ENCODE measurements at places on chromosomes 2 and 18.
A peak's percentile ranks its signal among the peaks of the same experiment; 100 is the strongest.

- DNase-seq: no peak
Observed at GRCh38 chr18:29430416-29430815, 1253.5 kb upstream of the CDH2 start.

DNA sequence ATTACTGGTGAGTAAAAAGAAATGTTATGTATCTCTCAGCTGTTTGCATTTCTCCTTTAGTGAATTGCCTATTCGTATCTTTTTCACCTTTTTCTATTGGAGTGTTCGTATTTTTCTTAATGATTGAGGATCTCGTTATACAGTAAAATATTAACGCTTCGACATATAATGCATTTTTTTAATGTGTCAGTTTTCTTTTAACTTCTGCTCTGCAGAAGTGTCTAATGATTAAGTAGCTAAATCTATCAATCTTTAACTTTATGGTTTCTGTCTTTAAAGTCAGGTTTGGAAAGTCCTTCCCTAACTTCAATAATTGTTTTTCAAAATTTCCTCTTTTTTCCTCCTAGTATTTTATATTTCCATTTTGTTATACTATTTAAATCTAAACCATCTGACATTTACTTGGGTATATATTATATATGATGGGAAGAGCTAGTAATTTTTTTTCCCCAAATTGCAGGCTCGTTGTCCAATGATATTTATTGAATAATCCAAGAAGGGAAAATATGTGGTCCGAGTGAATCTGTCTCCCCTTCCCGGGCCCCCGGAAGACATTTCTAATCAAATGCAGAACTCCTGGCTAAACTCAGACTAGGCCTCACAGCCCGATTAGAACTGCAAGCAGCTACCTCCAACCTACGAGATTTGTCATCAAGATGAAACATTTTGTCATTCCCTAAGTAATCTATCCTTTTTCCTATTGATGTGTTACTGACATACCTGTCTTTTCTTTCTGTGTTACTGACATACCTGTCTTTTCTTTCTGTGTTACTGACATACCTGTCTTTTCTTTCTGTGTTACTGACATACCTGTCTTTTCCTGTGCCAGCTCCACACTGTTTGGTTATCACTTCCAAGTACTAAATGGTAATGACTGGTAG is 17.2 kb downstream of the PCBP1 start:
- DNase-seq: no peak

- DNase-seq: peak; percentile 48
Observed at GRCh38 chr18:76405681-76406356, 89.2 kb downstream of the ZNF516 start.

DNA sequence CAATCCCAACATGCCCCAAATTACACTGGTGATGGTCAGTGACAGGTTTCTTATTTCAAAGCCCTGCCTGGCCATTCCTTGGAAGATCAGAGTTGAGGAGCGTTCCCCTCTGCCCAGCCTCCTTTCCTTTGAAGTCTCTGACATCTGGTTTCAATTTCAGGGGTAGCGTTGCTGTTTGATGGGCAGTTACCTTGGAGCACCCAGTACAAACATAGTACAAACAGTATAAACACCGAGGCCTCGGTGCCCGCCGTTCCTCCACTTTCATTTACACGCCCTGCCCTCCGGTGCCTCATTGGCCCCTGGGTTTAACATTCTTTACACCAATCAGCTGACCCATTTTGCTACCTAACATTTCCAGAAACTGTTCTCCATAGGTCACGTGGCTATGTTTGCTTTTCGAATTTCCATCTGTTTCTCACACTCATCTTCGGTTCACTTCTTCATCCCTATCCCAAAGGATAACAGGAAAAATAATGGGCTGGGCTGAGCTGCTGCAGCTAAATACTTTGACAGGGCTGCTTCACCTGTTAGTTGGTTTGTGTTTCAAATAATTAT is 65.6 kb downstream of the NRP2 start:
- no peak for DNase-seq

DNA sequence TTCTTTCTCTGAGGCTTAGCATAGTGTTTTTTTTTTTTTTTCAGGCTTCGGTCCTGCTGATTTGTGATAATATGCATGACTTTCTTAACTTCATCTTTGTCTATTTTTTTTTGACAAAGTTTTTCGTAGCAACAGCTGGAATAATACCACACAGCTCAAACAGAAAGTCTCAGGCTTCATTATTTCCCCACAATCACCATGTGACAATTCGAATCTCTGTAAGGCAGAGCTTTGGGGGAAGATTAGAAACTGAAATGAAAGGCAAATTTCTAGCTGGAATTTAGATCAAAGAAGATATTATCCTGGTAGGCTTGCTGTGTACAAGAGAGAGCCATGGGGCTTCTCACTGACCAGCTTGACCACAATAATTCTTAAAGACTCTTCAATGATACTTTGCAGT is 12.2 kb upstream of the CD28 start:
- no peak for DNase-seq

DNA sequence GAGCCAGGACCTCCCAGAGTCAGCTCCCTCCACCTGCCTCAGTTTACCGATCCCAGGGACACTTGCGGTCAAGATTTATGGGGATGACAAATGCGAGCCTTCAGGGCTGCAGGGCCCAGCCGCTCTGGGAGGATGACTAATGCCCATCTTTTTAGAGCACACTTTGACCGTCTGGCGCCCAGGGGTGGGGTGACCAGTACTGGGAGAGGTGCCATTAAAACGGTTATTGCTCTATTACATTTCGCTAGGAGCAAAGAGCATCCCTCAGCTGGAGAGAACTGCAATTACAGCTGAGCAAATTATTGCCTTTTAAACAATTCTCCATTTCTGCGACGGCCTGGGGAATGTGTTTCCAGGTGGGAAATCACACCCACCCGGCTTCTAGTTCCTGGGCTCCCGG is 42.6 kb upstream of the HPCAL1 start:
- no peak for DNase-seq

GRCh38 chr2:241154915-241155314 is 4.6 kb downstream of the PPP1R7 start:
- no peak for DNase-seq

GRCh38 chr2:174036825-174037224 is 71.7 kb upstream of the SP3 start:
- no peak for DNase-seq

DNA sequence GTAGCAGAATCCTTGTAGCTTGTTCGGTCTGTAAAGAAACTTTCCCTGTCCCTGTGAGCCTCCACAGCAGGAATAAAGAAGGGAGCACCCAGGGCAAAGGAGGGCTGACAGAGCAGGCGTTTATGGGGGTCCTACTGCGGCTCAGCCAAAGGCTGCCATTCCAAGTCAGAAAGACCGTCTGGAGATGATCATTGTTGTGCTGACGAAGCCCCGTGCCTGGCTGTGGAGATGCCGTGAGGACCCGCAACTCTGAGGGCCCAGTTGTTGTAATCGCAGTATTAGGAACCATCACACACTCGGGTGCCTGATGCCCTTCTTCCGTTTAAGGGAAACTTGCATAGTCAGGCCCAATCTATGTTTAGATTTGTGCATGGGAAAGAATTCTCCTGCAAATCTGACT is 16.9 kb upstream of the VWA3B start:
- DNase-seq: no peak

DNA sequence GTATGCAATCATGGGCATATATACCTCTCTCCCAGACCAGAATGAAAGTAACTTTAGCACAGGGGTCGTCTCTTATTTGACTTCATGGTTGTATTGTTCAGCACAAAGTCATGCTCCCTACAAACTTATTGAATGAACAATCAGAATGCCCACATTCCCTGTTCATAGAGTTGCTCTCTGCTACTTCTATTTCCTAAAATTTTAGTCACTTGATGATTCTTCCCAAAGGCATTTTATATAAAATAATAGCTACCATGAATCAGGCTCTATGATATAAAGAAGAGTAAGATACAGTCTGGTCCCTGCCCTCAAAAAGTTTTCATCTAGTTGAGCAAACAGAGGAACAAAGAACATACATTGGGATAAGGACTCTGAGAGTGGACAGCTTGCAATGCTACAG is 162.2 kb downstream of the SLC39A10 start:
- no peak for DNase-seq

- no peak for DNase-seq
Observed at GRCh38 chr2:203361922-203362321, 33.7 kb downstream of the ABI2 start.

GRCh38 chr2:127641133-127641532 is 4.8 kb upstream of the GPR17 start:
- no peak for DNase-seq

- no peak for DNase-seq
Observed at GRCh38 chr2:219165058-219165911, 4.5 kb downstream of the SLC23A3 start.

GRCh38 chr2:31561823-31562222 is 18.9 kb downstream of the SRD5A2 start:
- DNase-seq: no peak

DNA sequence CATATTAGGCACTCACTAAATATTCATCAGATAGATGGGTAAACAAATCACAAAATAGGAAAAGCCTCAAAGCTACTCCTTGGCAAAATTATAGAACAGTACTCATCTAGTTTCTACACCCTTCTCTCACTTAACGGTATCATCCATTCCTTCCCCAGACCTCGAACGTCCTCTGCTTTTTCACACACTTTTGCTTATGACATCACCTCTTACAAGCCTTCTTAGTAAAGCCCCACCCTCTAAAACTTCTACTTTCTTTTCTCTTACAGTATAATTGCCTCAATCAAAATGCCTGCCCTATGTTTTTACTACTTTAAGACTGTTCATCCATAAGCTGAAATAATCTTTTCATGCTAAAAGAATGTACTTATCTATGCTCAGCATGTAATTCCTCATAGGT is 8.1 kb downstream of the CHN1 start:
- no peak for DNase-seq

Measured in stimulated activated CD8-positive, alpha-beta memory T cell treated with anti-CD3 and anti-CD28 coated beads, Interleukin-4, amount 100 ng/mL, for 1 hour (primary cell).